Hepatic stellate cell (primary cell): ENCODE measurements at places on chromosomes 4 and X.

GRCh38 chr4:27000820-27001219 lies 140.2 kb downstream of the STIM2 start:
- no peak for DNase-seq

DNA sequence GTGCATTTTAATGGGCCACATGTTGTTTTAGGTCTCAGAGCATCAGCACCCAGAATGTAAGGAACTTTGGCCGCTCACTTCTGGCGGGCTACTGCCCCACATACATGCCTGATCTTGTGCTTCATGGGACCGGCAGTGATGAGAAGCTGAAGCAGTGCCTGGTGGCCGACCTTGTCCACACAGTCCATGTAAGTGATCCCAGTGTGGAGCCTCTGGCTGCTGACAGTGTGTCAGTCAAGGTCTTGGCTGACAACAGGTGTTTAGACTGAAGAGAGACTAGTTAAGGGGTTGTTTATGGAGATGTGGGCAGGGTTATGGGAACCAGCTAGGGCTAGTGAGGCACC lies 101.4 kb downstream of the FNIP2 start:
- no peak for DNase-seq

GRCh38 chr4:55910140-55910539 lies 38.6 kb upstream of the CEP135 start:
- DNase-seq: no peak

- no peak for DNase-seq
Measured at GRCh38 chrX:14590216-14590615, 60.9 kb downstream of the GLRA2 start.

DNA sequence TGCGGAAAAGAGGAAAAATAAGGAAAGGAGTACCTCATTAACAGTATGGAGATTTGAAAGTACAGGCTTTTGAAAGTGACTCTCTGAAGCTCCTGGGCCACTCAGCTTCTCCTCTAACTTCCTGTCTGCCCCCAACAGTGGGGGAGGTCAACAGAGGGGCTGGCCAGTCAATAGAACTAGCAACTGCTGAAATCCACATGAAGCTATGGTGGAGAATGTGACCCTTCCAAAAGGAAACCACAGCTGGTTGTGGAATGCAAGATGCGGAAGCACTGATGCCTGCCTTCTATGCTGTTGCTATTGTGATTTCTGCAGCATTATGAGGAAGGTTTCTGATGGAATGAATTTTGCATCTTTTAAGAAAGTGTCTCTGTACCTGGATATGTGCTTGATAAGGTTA lies 2.4 kb downstream of the CORIN start:
- DNase-seq: peak; percentile 53

- no peak for DNase-seq
Measured at GRCh38 chr4:25713812-25714211, 58.2 kb downstream of the SLC34A2 start.

DNA sequence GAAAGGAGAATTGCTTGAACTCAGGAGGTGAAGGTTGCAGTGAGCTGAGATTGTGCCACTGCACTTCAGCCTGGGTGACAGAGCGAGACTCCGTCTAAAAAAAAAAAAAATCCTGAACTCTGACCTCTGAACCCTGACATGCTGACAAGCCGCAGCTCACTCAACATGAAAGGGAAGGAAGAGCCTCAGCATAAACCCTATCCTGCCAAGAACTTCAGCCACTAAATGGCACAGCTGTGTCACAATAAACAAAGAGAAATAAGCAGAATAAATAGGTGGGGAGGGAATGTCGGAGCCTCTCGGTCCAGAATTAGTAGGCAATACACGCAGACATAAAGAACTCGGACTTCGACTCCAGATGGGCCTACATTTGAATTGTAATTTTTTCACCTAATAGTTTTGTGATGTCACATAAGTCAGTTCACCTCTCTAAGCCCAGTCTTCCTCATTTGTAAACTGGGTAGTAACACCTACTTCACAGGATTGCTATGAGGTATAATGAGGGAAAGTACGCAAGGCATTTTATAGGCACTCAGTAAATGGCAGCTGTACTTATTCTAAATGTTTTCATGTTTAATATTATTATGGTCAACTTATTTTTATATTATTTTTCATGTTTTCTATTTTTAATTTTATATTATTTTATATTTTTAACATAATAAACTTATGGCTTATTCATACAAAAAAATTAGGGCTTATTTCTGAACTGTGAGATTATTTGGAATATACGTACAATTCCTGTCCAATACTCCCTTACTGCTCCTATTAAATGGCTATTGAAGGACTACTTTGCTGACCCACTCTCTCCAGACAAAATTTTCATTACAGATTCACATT lies 243.4 kb downstream of the SCFD2 start:
- no peak for DNase-seq

GRCh38 chrX:56029691-56030090 lies 202.5 kb upstream of the KLF8 start:
- no peak for DNase-seq

DNA sequence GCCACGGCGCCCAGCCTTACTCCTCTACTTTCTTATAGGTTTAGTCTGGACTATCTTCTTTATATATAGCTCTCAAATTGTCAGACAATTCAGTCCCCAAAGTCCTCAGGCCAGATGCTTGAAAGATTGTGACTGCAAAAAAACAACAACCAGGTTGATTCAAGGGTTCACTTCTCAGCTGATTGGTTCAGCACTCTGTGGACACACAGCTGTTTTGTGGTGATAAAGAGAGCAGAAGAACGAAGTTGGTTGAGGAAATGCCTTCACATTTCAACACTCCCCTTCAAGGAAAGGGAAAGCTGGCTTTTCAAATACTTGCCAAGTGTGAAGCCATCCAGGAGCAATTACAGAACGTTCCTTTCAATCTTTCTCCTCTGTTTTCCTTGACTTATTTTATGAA lies 166.8 kb downstream of the SHROOM3 start:
- no peak for DNase-seq

DNA sequence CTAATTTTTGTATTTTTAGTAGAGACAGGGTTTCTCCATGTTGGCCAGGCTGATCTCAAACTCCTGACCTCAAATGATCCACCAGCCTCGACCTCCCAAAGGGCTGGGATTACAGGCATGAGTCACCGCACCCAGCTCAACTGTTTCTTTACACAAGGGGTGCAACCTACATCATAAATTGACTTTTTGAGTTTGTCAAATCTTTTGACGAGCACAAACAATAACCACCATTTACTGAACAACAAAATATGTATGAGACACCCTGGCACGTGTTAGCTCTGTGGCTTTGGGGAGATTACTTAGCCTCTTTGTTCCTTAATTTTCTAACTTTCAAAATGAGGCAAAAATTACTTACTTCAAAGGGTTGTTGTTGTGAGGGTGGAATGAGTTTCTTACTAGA lies 23.5 kb upstream of the SLC34A2 start:
- DNase-seq: no peak

DNA sequence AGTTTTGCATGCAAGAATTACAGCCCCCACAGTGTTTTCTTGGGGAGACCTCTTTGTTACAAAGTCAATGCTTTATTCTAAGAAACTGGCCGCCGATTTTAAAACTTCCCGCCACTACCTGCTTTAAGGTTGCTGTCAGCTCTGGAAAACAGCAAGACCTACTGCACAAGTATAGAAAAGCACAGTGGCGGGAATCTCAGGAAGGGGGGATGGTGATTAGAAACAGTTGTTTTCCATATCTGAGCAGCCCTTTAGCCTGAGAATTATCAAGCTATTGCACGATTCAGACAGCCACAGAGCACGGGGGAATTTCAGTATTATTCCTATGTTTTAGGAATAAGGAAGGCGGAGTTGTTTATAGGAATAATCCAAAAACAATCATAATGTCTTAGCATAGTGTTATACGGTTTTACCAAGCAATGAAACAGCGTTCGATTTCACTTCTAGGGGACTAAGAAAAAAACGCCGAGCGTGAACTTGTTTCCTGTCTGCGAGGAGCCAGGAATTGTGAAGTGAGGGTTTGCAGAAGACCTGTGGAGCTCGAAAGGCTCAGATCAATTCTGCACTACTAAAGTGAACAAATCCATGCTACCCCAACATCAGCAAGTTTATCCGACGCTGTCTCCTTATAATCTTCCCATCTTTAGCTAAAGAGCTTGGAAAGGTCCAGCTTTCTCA lies 81.3 kb downstream of the HMGN5 start:
- no peak for DNase-seq
